ENCODE measurements at places on chromosomes 6 and 20.

GRCh38 chr6:130152908-130153510 lies 69.7 kb downstream of the SAMD3 start:
- no peak for DNase-seq

GRCh38 chr20:35171753-35172433 lies at the start of gene PROCR:
PROCR (plus strand) TSS chr20:35172072; CDS start chr20:35172155, 83 bp downstream.
- DNase-seq = peak; percentile 62

GRCh38 chr6:148251891-148252290 lies 90.7 kb upstream of the SASH1 start:
- no peak for DNase-seq

- DNase-seq = no peak
Measured at GRCh38 chr6:3125815-3126214, 7.3 kb downstream of the BPHL start.

GRCh38 chr6:130674604-130675003 lies 152.6 kb upstream of the SMLR1 start:
- no peak for DNase-seq

All from omental fat pad (tissue), 4 donors.